ENCODE measurements at places on chromosomes 1 and 21.

- H3K4me3 ChIP-seq = no peak overlapping the region
- H3K27ac ChIP-seq = no peak overlapping the region
- H3K4me1 ChIP-seq = no peaks in the 10 kb centered on the region
- DNase-seq = no peak
- no peaks in the 10 kb centered on the region for H3K27me3 ChIP-seq
These were observed 11.7 kb downstream of the HAO2 start for GRCh38 chr1:119380304-119380703.

GRCh38 chr1:11550664-11551283 lies 71.8 kb downstream of the DISP3 start:
- no peak overlapping the region for H3K4me3 ChIP-seq
- no peaks in the 10 kb centered on the region for H3K4me1 ChIP-seq
- H3K27me3 ChIP-seq = no peaks in the 10 kb centered on the region
- H3K36me3 ChIP-seq = no peaks in the 10 kb centered on the region
- H3K27ac ChIP-seq = no peak overlapping the region

GRCh38 chr1:241610056-241610815 lies 29.9 kb downstream of the CHML start:
- H3K4me3 ChIP-seq = no peak overlapping the region
- no peaks in the 10 kb centered on the region for H3K36me3 ChIP-seq
- H3K27ac ChIP-seq = no peak overlapping the region
- DNase-seq = no peak

DNA sequence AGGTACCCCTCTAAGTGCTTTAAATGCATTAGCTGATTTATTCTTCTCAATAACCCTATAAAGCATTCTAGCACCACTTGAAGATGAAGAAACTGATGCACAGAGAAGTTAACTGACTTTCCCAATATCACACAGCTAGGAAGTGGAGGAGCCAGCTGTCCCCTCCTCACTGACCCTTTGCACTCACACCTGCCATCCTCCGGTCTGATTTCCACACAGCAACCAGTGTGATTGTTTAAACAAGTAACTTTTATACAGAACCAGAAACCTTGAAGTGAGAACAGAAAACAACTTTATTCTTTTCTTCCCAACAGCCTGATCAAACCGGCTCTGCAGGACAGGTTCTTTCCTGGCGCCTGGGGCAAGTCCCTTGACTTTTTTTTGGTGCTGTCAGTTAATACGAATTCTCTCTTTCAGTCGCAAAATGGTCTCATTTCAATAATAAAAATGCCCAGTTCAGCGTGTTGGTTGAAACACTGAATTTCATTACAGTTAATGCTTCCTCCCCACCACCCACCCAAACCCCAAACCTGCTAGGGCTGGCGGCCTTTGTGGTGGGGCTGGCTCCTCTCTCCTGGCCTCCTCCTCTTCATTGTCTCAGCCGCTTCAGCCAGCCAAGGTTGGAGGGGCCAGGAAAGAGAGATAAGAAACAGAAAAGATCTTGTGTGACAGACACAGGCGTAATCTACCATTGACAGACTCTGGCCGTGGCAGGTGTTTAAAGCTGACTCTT lies 26.4 kb upstream of the EEIG2 start:
- H3K4me3 ChIP-seq = no peak overlapping the region
- no peak for DNase-seq
- H3K4me1 ChIP-seq = no peaks in the 10 kb centered on the region
- no peaks in the 10 kb centered on the region for H3K36me3 ChIP-seq
- H3K27me3 ChIP-seq = no peaks in the 10 kb centered on the region

DNA sequence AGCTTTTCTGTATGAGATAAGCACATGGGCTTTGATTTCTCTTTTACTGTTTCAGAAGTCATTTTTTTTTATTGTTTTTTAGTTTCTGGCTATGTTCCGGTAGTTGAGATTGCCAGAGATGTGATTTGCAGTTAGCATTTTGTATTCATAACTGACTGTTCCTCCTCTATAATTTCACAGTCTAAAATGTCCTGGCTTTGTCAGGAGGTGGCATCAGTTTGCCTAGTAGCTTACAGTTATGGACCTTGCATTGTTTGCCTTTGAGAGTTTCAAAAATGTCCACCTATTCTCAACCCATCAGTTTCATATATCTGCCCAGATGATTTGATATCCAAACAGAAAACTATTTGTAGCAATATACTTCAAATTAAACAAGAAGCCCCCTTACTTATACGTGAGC lies 39.5 kb upstream of the ST6GALNAC3 start:
- no peaks in the 10 kb centered on the region for H3K36me3 ChIP-seq
- no peaks in the 10 kb centered on the region for H3K4me1 ChIP-seq
- no peaks in the 10 kb centered on the region for H3K27me3 ChIP-seq

- H3K36me3 ChIP-seq = no peaks in the 10 kb centered on the region
- no peak for DNase-seq
- no peak overlapping the region for H3K27ac ChIP-seq
- H3K4me1 ChIP-seq = no peaks in the 10 kb centered on the region
- no peak overlapping the region for H3K4me3 ChIP-seq
- no peaks in the 10 kb centered on the region for H3K27me3 ChIP-seq
These were observed 252.6 kb upstream of the SPAG17 start for GRCh38 chr1:118437664-118438063.

DNA sequence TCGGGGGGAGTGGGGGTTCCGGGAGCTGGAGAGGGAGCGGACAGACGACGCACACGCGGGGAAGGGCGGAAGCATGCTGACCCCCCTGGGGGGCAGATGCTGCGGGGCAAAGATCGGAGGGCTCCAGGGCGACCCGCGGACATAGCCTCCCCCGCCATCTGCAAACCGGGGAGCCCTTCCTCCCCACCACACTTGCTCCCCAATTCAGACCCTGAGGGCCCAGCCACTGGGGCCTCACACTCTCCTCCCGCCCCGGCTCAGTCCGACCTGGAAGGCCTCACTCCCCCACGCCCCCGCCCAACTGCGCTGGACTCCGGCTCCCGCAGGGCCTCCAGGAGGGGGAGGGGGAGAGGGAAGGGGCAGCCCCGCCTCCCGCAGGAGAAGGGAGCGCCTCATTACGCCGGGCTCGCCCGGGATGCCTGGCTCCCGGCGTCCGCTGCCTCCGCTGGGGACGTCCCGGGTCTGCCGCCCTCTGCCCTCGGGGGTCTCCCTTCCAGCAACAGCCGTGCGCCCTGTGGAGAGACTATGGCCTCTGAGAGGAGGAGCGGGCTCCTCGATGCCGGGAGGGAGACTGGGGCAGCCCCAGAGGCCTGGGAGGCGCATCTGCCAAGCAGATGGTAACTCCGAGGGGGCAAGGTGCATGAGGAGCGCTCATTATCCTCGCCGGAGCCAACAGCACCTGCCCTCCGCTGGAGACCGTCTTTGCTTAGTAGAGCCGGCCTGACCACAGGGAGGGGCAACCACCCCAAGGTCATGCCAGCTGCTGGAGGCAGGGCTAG lies 636 bp upstream of the CAMK2N1 start:
- H3K36me3 ChIP-seq = no peaks in the 10 kb centered on the region
- H3K4me3 ChIP-seq = peak overlapping the region; percentile 67
- DNase-seq = no peak
- peaks cover 19% of the 10 kb centered on the region for H3K4me1 ChIP-seq
- peaks cover 25% of the 10 kb centered on the region for H3K27me3 ChIP-seq
- H3K27ac ChIP-seq = peak overlapping the region; percentile 29

DNA sequence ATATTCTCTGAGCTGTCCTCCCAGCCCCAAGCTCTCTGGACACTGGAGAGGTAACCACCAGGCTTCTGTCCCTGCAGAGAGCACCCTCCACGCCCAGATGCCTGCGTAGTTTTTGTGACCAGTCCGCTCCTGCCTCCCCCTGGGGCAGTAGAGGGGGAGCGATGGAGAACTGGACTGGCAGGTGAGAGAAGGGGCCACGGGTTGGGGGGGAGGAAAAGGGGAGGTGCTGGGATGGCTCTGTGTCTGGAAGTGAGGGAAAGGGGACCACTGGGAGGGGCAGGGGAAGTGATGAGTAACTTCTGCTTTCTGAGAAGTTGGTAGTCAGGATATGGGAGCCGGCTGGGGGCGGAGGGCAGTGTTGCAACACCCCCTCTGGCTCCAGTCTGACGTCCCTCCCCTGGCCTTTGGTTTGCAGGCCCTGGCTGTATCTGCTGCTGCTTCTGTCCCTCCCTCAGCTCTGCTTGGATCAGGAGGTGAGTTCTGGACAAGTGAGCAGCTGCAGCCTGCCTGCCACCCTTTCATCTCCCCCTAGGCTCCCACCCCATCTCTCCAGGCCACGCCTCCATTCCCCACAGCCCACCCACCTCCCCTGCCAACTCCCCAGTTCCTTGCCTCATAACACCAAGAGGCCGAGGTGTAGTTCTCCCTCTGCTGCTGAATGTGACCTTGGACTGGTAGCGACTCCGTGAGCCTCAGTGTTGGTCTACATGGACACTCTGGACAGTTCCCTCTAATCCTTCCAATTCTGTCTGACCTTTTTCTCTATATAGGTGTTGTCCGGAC lies 3.1 kb downstream of the ADAMTSL4 start:
- H3K27ac ChIP-seq = no peak overlapping the region
- H3K4me1 ChIP-seq = no peaks in the 10 kb centered on the region
- no peaks in the 10 kb centered on the region for H3K27me3 ChIP-seq

DNA sequence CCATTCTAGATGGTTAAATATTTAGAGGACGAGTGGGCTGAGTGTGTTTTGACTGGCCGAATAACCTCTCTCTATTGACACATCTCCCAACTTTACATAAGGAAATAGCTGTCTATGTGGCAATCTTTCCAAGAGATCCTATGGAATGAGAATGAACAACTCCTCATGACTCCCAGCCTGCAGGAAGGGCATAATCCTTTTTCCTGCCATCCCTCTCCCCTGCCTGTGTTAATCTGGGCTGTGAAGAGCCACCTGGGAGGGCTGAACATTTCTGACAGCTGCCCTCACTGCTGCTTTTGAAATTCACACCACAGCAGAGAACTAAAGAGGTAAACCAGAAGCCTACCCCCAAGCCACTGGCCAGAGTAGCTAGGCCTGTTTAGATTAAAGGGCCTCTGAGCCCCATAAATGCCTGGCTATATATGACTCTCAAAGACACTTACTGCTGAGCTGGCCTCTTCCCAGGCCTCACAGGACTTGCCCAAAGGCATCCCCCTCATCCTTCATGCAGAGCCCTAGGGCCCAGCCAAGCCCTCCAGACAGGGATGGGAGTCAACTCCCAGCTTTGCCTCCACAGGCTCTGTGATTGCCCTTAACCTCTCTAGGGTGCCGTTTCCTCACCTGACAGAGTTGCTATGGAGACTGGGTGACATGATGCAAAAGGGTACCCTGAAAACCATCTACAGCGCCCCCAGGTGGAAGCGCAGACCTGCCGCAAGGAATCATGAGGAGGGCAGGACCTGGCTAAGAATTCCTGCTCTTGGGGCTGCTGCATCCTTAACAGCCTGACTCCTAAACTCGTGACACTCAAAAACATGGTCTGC lies 42.0 kb upstream of the LDLRAP1 start:
- H3K27me3 ChIP-seq = no peaks in the 10 kb centered on the region
- DNase-seq = peak; percentile 17
- H3K27ac ChIP-seq = no peak overlapping the region
- no peak overlapping the region for H3K4me3 ChIP-seq
- H3K36me3 ChIP-seq = peaks cover 26% of the 10 kb centered on the region

DNA sequence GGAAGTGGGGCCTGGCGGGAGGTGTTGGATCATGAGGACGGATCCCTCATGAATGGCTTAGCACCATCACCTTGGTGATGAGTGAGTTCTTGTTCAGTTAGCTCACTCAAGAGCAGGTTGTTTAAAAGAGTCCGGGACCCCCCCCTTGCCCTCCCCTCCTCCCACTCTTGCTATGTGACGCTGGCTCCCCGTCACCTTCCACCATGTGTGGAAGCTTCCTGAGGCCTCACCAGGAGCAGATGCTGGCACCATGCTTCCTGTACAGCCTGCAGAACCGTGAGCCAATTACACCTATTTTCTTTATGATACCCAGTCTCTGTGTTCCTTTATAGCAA lies 3.0 kb upstream of the SLC19A1 start:
- no peaks in the 10 kb centered on the region for H3K36me3 ChIP-seq
- H3K4me3 ChIP-seq = no peak overlapping the region
- no peaks in the 10 kb centered on the region for H3K27me3 ChIP-seq

- H3K4me1 ChIP-seq = no peaks in the 10 kb centered on the region
- H3K27me3 ChIP-seq = no peaks in the 10 kb centered on the region
- no peaks in the 10 kb centered on the region for H3K36me3 ChIP-seq
- no peak for DNase-seq
- H3K4me3 ChIP-seq = no peak overlapping the region
These were observed 59.0 kb downstream of the HUNK start for GRCh38 chr21:31931644-31932469.

- no peaks in the 10 kb centered on the region for H3K27me3 ChIP-seq
- peak; percentile 35 for DNase-seq
- H3K27ac ChIP-seq = peak overlapping the region; percentile 31
These were observed 1.6 kb upstream of the CLSTN1 start for GRCh38 chr1:9825093-9826074.

- H3K4me3 ChIP-seq = no peak overlapping the region
- H3K36me3 ChIP-seq = no peaks in the 10 kb centered on the region
- H3K27ac ChIP-seq = no peak overlapping the region
- peaks cover 4% of the 10 kb centered on the region for H3K27me3 ChIP-seq
These were observed 5.2 kb upstream of the FNBP1L start for GRCh38 chr1:93442741-93443140.

DNA sequence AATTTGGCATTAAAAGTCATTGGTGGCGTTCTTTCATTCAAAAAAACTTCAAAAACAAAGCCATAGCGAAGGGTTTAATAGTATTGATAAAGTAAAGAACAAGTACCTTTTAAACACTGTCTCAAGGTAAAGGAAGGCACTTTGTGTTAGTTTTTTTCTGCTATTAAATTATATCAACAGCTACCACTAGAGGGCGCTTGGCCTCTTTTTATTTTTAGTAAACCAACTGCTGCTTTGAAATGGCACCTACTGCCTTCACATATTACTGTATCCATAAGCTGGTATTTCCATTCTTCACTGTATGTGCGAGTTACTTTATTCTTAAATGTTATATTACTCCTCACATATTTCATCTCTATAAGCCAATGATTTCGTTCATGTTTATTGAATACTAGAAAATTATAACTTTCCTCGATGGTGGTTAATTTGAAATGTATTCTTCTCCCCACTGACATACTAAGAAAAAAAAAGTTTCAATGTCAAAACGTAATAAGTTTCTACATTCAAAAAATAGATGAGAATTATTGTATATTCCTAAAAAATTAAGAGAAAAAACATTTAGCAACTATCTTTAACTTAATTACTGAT lies 125.7 kb upstream of the CXADR start:
- H3K4me3 ChIP-seq = no peak overlapping the region
- H3K27me3 ChIP-seq = no peaks in the 10 kb centered on the region
- no peaks in the 10 kb centered on the region for H3K36me3 ChIP-seq
- no peaks in the 10 kb centered on the region for H3K4me1 ChIP-seq
